Effector CD4-positive, alpha-beta T cell (primary cell): ENCODE measurements at places on chromosomes 12 and 14.

DNA sequence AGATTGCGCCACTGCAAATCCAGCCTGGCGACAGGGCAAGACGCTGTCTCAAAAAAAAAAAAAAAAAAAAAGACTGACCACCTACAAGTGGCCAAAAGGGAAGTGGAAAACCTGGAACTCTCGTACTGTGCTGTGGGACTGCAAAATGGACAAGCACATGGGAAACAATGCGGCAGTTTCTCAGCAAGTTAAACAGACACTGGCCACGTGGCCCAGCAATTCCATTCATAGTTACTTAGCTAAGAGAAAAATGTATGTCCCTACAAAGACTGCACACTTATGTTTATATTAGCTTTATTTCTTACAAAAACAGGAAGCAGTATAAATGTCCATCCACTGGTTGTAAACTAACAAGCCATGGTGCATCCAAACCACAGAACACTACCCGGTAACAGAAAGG lies 5.6 kb downstream of the CHFR start:
- no peak for DNase-seq

DNA sequence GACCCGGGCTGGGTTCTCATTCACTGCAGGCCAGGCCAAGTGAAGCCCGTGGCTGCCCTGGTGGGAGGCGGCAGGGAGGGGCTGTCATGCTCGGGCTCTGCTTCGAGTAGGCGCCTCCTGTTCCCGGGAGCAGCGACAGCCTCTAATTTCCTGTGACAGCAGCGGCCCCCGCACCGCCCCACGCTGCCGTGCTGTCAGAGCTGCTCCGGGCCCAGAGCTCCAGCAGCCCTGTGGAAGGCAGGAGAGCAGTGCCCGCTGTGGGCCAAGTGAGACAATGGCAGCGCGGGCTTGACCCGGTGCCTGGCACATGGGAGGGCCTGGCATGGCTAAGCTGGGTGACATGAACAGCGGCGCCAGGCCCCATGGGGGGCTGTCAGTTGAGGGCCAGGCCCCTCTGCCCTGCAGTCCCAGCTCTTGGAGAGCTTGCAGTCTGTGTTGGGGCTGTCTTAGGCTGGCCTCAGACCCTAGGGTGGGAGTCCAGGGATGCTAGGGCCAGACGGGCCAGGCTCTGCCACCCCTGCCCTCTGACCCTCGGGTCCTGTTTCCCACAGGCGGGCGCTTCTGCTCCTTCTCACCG lies 5.1 kb downstream of the TRMT61A start:
- no peak for DNase-seq

DNA sequence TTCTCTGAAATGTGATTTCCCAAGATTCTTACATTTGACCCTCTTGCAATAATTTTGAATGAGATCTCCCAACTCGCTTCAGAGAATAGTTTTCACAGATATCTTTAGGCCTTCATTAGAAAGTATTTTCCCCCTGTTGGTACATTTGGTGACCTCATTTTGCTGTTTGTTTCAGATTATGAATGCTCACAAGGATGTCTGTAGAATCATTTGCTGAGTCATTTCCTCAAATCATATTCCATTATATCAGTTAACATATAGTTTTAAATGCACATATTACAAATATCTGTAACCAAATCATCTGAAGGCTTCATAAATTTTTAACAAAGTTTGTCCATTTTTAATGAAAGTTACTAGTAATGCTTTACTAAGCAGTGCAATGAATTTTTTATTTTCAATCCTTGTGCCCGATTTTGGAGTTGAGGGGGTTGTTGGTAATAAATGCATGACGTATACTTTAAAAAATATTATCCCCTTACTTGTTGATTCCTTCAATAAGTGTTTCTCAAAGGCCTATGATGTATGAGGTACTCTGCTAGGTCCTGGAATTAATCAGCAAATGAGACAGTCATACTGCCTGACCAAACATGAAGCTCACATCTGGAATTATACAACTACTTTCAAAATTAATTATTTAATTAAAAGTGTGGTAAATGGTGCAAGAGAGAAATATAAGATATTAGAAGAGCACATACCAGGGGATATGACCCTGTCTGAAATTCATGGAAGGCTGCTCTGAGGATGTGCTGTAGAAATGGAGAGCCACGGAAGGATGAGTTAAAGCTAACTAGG lies 126.9 kb upstream of the RAP1B start:
- no peak for DNase-seq

- no peak for DNase-seq
Observed at GRCh38 chr14:103746701-103747100, 31.1 kb downstream of the ZFYVE21 start.

DNA sequence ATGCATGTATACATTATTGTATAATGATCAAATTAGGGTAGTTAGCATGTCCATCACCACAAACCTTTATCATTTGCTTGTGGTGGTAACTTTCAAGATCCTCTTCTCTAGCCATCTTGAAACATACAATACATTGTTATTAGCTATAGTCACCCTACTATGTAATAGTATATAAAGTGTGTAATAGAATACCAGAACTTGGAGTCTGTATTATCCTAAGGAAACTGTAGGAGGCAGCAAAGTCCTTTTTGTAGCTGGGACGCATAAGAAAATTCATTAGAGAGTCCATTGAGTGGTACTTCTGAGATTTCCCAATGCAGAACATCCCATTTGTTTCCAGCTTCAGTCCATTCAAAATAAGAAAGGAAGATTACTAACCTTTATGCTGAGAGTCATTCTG lies 325.9 kb upstream of the LRFN5 start:
- DNase-seq, result no peak

- DNase-seq, result no peak
Observed at GRCh38 chr14:65976761-65977404, 509.3 kb upstream of the CCDC196 start.

DNA sequence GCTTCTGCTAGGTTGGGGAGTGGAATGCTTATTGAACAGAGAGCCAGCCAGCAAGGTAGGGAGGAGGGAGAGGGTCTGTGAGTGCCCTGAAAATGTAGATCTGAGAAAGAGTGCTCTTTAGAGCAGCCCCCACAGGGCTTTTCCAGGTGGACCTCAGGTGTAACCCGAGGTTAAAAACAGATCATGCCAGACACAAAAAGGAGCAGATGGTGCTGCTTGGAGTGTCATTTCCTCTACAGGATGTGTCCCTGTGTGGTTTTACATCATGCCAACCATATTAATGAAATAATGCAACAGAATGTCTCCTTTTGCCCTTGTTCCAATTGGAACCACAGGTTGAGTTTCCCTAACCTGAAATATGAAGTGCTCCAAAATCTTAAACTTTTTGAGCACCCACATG lies 6.4 kb downstream of the SUSD6 start:
- no peak for DNase-seq
